ENCODE measurements at places on chromosomes 1 and 21.

GRCh38 chr1:38296047-38296446 is 249.5 kb upstream of the POU3F1 start:
- DNase-seq, result no peak

GRCh38 chr21:42513985-42514882 is 582 bp downstream of the SLC37A1 start:
- DNase-seq, result peak; percentile 51

DNA sequence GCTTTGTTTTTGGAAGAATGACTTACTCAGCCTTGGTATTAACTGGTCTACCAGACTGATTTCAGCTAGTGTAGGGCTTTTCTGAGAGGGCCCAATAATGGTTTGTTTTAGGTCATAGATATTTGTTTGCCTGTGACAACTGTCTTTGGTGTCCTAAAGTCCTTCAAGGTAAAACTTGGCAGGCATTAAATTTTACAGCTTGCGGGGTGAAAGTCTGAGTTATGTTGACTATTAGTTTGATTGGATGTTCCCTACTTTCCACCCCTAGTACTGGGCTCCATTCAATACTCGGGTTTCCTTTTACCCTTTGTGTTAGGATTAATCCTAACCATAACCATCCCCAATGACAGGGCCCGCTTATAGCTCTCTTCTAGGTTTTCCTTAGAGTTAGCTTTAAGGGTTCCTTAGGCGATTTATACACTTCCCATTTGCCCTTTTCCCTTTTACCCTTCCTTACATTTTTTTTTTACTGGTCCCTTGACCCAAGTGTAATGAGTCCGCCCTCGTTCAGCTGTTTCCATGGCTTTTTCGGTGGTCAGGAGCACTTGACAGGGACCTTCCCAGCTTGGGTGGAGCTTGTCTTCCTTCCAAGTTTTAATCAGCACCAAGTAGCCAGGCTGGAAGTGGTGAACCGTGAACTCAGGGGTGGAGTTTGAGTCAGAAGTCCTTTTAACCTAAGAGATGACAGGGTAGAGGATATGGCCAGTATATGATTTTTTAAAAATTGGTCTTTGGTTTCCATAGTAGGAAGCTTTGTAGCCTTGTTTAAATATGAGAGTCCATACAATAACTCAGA is 28.5 kb upstream of the LCE5A start:
- no peak for DNase-seq

DNA sequence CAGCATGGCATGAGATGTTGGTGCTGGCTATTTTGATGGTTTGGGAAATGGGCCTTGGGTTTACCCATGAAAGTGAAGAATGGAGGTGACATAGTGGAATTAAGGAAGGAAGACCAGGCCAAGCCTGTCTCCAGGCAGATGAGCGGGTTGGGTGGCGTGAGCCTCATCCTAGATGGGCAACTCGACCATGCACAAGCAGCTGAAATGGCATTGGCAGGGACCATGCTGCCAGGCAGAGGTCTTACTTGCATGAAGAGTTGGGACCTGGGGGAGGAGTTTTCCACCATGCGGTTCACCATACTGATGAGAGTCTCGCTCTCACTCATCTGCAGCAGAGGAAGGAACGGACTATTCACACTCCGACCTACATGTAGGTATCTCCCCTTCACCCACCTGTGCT is 37.5 kb upstream of the GOLT1A start:
- no peak for DNase-seq

- no peak for DNase-seq
Observed at GRCh38 chr21:34730756-34731445, 62.1 kb downstream of the CLIC6 start.

DNA sequence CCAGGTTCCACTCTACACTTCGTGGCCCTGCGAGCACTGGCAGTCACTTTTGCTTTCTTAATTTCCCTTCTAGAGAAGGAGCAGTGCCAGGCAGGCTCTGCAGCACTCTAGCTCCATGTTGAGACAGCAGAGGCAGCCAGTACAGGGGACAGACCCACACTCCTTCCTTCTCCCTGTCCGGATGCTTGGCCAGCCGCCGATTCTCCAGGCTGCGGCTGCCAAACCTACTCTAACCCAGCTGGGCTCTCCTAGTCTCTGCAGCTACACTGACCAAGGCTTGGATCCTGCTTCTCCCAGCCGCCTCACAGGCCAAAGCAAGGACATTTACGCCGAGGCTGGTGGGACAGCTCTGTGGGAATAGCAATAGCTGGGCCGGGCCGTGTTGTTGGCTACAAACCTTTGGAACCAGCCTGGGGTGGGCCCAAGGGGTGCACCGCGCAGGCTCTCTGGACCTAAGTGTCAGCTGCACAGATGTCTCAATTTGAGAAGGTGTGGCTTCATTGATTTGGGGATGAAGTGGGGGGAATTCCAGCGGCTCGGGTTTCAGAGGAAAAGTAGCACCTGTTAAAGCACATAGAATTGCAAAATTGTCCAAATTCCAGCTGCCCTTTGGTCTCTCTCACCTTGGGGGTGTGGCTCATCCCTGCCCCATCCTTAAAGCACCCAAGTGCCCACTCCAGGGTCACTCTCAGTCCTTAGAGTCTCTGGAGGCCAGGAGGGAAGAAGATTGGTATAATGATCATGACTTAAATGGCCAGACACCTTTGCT is 3.2 kb downstream of the BARHL2 start:
- no peak for DNase-seq

GRCh38 chr1:203362720-203363025 is 11.8 kb upstream of the FMOD start:
- DNase-seq, result no peak

GRCh38 chr1:19461220-19461554 is 24.2 kb downstream of the CAPZB start:
- DNase-seq, result no peak

- no peak for DNase-seq
Observed at GRCh38 chr1:84763912-84764680, 73.8 kb upstream of the SSX2IP start.

- DNase-seq, result peak; percentile 94
Observed at GRCh38 chr1:92960395-92961130, 699 bp downstream of the DIPK1A start.

DNA sequence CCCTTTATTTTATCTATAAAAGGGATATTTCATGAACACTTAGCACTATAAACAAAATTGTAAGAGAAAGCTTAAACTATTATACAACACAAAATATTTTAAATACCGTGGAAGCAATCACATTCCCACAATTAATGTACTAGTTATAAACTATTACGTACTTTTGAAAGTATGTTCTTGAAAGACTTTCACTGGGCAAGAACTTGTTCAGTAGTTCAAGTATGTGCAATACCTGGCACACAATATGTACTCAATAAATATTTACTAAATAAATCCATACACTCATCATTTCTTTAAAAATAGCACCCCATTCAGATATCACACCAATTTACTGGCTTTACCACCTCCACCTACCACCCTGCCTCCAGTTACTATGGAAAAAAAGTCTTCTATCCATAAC is 12.6 kb upstream of the FMO2 start:
- no peak for DNase-seq

GRCh38 chr1:54404939-54405897 is 976 bp downstream of the SSBP3 start:
- DNase-seq, result no peak

- DNase-seq, result no peak
Observed at GRCh38 chr1:207815913-207816291, 64.0 kb downstream of the CD46 start.

DNA sequence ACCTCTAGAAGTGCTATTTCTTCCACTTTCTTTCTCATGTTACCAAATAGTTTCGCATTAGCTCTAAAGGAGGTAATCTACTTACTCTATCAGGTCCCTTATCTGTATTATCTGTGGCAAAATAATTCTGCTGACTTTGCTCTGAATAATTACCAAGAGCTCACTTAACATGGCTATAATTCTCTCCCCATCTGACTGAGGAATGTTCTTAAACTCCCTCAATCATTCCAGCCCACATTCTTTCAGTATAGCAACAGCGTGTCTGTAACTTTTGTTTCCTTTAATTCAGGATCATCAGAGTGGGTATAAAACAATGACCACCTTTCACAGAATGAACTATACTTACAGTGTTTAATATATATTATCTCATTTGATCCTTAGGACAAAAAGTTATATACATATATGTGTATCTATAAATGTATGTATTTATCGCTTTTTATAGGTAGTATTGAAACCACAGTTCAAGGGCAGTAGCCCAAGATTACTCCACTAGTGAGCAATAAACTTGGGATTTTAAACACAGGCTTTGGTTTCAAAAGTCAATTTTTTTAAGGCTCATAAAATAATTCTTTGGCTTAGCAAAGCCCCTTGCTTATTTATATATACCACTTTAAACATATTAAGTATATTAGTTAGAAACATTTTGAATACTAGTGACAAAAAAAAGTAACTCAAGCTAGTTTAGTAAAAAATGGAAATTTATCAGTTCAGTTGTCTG is 36.1 kb upstream of the ST6GALNAC3 start:
- DNase-seq, result no peak

DNA sequence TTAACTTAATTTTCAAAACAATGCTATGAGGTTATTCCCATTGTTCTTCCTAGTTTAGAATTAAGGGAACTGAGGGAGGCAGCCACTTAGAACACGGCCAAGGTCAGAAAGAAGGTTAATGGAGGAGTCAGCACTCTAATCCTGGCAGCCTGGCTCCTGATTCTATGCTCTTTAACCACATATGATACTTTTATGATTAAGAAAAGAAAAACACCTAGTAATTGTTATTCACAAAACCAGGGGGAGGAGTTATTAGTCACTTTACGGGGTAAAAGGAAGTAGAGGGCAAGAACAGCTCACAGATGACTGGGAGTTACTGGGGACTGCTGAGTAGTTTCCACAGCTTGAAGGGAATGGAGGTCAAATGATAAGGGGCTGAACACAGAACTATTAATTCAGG is 38.6 kb downstream of the GADD45A start:
- DNase-seq, result no peak

- DNase-seq, result no peak
Observed at GRCh38 chr1:100027212-100027611, 57.4 kb downstream of the SLC35A3 start.

GRCh38 chr21:38733972-38734546 is 71.7 kb upstream of the ETS2 start:
- DNase-seq, result peak; percentile 85

GRCh38 chr1:219472596-219472995 is 140.3 kb downstream of the ZC3H11B start:
- no peak for DNase-seq

- no peak for DNase-seq
Observed at GRCh38 chr1:11387829-11388228, 91.1 kb upstream of the DISP3 start.

DNA sequence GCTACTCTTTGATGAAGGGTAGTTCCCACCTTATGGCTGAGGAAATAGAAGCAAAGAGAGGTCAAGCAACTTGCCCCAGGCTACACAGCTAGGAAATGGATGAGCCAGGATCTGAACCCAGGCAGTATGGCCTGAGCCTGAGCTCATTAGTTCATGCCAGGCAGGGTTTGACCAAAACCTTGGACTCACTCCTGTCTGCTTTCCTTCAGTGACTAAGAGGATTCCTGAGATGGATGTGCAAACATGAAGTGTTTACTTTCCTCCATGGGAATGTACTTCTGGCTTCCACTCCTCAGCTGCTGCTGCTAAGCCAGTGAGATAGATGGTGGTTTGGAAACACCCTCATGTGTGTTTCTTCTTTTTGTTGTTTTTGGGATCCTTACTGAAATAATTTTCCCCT is 35.1 kb upstream of the ERRFI1 start:
- DNase-seq, result no peak

- no peak for DNase-seq
Observed at GRCh38 chr1:193806079-193807048, 620.0 kb upstream of the B3GALT2 start.

DNA sequence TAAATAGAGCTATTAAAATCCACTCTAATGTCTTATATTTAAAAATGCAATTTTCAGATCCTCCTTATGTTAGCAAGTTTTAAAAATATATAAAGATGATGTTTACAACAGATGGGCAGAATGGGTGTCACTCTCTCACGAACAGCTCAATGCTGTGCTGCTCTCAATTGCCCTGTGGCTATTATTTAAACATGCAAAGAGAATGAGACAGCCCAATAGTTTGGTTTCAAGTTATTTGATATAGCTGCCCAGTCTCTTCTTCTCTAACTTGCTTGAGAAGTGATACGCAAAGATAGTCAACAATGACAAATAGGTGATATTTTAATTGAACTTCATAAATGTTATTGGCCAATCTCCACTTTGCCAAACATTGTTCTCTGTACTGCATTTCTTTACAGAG is 199.3 kb upstream of the GREM2 start:
- DNase-seq, result no peak

DNA sequence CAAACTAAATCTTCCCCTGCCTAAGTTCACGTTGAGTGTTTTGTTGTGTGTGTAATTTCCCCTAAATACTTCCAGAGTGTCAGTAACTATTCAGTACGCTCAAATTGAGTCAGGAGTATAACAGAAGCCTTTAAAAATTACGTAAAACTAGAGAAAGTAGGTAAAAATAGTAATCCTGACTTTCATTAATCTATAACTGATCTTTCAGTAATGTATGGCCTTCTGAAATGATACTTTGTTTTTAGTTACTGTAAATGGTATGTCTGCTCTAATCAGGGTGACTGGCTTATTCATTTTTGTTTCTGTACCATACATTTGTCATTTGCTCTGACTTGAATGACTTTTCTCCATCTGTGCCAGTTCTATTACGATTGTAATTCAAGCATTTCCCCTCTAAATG is 29.4 kb downstream of the MIER1 start:
- DNase-seq, result no peak

GRCh38 chr1:228097333-228098081 is 5.6 kb downstream of the C1orf35 start:
- DNase-seq, result no peak

DNA sequence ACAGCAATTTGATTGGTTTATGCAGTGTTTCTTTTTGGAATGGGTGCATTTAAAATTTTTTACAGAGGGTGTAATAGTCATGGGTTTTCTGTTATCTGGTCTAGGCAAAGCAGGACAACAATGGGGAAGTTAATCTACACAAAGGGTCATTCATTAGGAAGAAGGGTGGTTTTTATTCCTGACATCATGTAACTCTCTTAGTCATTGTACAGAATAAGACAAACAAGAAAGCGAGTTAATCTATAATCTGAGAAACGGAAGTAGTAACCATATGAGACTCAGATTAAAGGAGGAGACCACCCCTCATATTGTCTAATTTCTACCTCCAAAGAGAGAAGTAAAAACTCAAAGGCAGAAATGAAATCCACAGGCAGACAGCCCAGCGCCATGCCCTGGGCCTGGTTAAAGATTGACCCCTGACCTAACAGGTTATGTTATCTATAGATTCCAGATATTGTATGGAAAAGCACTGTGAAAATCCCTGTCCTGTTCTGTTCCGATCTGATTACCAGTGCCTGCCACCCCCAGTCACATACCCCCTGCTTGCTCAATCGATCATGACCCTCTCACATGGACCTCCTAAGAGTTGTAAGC is 10.5 kb upstream of the IFI6 start:
- DNase-seq, result no peak

GRCh38 chr1:11340233-11340632 is 67.2 kb downstream of the UBIAD1 start:
- DNase-seq, result no peak

DNA sequence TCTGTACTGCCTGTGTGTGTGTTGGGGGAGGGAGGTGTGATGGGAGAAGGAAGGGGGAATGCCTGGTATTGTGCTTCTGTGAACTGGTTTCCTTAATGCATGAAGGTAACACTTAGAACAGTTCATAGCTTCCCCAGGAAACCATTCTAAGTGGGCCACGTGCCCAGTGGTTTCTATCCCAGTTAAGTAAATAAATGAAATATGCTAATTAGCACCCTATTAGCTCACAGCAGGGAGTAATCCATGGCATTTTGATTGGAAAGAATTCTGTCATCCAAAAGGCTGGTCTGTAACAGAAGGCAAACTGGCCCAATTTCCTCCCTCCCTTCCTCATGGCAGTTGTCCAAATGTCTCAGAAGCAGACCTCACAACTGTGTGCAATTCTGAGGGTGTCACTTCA is 199.3 kb downstream of the TTLL7 start:
- DNase-seq, result no peak
